Posterior cingulate gyrus (tissue), 11 donors: ENCODE measurements at places on chromosomes 2 and 18.

DNA sequence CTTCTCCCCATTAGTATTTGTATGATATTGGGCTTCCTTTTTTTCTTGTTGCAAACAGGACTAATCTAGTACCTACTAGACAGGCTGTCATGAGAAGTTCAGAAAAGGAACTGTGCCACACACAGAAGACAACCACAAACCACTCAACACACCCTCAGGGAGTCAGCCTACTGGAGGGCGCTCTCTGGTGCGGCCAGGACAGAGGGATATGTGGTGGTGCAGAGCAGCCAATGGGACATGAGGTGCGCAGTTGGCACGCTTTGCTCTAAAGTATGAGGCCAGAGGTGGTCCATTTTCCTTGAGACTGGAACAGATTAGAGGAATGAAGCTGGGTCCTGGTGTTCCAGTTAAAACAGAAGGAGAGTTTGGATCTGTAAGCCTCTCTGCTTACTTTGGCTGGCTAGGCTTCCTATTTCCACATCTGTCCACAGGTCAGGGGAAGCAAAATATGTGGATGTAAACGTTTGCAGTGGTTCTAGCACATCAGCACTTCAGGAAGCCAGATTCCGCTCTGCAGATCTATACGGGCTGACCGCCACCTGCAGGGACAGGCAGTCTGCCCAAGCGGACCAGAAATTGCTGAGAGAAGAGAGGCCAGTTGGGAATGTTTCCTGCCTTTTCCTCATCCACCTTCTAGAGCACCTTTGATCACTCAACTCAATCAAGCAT, 114.1 kb downstream of the GFPT1 start:
- no peak for DNase-seq

DNA sequence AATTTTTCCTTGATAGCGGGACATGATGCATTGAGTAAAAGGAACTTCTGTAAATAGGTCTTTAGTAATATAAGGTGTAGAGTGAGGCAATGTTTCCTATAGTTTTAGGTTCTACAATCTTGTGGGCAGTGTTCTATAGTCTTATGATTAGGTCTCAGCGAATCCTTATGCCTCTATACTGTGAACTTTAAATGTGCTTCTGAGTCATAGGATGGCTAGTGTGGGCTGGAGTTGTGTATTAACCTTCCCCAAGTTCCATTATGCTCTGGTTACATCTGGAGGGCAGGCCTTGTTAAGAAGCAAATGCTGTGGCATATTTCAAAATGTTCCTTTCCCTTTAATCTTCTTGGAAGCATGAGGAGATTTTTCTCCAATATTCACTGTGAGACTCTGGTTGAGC, 73.5 kb downstream of the ROCK2 start:
- DNase-seq: no peak

DNA sequence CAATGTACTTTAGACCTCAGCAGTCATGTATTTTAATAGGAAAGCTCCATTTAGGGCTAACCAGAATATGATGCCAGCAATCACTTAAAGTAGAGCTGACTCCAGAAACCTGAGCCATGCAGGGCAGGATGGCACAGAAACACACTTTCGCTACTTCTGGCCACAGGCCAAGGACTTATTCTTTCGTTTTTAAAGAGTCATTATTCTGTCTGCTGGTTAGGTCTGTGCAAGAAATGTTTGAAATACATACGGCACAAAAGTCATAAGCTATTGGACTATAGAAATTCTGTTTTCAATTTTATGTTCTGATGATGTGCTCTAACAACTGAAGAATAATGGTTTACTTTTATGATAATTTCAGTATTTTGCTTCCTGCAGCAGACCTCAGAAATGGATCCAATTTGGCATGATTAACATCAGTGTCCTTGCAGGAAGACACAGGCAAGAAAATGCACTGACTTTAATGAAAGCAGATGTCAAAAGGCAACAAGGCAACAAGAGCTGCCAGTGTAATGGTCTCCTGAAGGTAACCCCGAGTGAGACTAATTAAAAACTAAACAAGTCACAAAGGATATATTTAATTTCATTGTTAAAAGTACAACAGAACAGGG, 114.4 kb upstream of the CHRNA1 start:
- DNase-seq: no peak

DNA sequence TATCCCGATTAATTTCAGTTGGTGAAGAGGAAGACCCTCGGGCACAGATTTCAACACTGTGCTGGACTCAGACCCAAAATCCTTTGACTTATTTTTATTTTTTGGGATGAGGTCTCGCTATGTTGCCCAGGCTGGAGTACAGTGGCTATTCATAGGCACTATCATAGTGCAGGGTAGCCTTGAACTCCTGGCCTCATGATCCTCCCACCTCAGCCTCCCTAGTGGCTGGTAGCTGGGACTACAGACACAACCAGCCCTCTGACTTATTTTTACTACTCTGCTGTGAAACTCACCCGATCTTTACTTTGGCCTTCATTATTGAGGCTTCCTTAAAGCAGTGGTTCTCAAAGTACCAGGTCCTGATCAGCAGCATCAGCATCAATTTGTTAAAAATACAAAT, 18.2 kb upstream of the ADAM17 start:
- DNase-seq: no peak

DNA sequence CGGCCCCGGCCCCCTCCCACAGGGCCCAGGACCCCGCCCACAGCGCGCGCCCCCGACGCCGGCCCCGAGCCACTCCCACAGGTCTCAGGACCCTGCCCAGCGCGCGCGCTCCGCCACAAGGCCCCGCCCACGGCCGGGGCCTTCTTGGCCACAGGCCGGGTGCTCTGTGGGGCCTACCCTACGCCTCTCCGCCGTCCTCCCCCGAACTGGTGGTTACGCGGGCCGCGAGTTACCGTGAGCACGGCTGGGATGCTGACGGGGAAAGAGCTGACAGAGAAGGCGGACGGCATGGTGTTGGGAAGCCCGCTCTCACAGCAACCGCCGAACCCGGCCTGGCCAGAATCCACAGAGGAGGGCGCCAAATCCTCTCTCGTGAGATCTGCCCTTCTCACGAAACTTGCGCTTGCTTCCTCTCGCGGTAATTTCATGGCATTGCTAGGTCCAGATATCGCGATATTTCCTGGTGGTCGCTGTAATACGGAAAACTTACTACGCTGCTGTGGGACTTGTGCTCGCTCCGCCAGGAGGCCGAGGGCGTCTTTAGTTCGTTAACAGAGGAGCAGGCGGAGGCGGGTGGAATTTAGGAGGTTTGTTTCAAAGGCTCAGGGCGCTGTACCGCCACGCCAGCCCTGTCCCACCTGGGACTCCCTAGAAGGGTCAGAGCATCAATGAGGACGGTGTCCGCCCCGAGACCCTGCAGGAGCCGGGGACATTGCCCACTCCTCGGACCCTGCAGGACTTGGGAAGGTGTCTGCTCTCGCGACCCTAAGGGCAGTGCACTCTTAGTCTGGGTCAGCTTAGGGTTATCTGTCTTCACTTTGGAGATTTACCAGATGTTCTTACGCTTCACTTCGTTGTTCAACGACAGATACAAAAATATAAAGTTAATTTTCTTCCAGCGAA, at the start of gene TMEM18:
TSS of gene TMEM18 (minus strand) at position 351 of the 903 bp plus-strand sequence. CDS start at position 290, 61 bp downstream.
- DNase-seq: peak; percentile 87

DNA sequence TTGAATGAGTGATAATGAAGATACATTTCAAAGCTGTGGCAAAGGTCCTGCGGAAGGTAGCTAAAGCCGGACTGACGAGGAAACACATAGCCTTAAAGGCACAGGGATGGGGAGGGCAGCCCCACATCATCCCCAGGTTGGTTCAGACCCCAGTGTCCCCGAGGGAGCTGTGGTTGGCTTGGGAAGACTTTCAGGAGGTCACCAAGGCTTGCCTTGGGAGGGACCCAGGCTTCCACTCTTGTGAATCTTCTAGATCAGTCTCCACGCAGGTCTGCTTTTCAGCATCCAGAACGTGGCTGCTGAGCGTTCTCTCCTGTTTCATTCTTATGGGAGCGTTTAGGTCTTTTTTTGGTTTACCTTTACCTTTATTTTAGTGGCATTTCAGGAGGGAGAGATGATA, 16.8 kb downstream of the KIF1A start:
- DNase-seq: no peak

- DNase-seq: no peak
Observed at GRCh38 chr2:205086662-205087061, 541.4 kb downstream of the PARD3B start.

DNA sequence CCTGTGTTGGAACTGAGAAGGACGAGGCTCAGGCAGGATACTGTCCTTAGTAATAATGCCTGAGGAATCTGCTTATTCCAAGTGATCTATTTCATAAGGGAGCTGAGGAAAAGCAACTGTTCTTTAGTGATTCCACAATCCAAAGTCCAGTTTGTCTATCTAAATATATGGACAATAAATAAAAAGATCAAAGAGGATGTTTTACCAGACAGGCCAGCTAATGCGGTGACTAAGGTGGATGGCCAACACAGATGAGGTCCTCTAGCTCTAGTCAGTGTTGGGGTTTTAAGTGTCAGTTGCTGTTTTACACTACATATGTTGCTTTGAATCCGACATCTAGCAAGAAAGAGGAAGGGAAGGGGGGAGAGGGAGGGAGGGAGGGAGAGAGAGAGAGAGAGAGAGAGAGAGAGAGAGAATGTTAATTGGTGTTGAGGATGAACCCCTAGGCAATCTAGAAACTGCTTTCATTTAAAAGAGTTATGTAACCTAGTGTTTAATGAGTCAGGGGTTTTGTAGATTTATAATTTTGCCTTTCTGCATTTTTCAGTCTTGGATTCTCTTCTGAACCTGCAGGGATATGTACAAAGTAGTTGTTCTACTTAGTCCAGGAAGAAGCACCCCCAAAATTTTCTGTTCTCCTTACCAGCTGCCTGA, 27.0 kb upstream of the SCN1A start:
- DNase-seq: no peak

DNA sequence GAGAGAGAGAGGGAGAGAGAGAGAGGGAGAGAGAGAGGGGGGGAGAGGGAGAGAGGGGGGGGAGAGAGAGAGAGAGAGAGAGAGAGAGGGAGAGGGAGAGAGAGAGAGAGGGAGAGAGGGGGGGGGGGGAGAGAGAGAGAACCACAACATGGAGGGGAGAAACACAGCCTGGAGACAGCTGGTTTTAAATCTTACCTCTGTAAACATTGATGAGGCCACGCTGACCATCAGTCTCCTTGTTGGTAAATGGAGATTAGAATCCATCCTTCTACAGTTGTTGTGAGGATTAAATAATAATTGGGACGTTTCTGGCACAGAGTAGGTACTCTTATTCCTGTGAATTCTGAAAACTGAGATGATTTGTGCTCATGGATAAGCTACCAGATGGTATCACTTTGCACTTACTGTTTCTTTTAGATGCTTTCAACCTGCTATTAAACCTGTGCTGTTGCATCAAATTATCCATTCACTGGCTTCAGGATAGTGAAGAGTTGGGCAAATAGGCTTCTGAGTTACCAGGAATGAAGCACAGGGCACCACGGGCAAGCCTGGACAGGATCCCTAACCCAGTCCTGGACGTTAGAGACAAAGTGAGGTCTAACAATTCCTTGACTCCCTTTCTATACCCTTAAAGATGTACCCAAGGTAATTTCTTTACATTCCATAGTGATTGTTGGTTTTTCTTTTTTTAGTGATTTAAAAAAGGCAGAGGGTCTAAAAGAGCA, 318.1 kb downstream of the ZNF521 start:
- DNase-seq: no peak

DNA sequence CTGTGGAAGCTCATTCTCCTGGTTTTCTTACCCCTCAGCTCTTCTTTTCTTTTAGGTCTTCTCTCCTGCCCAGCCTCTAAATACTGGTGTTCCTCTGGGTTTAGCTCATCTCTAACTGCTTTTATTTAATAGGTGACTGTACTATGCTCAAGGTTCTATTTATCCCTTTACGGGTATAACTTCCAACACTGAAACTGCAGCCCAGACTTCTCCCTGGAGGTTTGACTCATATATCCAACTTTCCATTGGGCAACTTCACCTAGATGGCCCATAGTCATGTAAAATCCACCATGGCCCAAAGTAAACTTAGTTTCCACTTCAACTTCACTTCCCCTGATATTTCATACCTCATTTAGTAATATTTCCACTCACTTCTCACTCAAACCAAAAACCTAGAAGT, 273.1 kb downstream of the PLCL1 start:
- no peak for DNase-seq

DNA sequence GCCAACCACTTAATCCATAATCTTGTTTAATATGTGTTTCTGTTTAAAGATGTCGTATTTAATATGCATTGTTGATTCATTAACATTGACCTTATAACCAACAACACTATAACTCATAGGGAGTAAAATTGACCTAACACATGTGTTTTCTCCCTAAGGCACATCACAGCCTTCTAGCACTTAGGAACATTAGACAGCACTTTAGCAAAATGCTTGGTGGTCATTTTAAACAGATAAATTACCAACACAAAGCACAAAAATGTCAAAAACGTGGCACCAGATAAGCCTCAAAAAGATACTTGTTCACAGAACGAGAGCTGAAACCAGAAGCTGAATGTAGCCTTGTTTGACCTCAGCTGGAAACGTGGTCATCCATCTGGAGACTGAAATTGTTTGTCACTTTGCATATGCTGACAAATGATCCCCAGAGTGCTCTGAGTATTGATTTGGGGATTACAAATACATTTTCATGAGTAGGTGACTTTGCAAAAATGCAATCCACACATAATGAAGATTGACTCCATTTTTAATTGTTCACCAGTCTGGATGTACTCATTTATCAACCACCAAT, 139.2 kb downstream of the CCDC102B start:
- no peak for DNase-seq

- no peak for DNase-seq
Observed at GRCh38 chr2:98565286-98565860, 42.9 kb downstream of the COA5 start.

DNA sequence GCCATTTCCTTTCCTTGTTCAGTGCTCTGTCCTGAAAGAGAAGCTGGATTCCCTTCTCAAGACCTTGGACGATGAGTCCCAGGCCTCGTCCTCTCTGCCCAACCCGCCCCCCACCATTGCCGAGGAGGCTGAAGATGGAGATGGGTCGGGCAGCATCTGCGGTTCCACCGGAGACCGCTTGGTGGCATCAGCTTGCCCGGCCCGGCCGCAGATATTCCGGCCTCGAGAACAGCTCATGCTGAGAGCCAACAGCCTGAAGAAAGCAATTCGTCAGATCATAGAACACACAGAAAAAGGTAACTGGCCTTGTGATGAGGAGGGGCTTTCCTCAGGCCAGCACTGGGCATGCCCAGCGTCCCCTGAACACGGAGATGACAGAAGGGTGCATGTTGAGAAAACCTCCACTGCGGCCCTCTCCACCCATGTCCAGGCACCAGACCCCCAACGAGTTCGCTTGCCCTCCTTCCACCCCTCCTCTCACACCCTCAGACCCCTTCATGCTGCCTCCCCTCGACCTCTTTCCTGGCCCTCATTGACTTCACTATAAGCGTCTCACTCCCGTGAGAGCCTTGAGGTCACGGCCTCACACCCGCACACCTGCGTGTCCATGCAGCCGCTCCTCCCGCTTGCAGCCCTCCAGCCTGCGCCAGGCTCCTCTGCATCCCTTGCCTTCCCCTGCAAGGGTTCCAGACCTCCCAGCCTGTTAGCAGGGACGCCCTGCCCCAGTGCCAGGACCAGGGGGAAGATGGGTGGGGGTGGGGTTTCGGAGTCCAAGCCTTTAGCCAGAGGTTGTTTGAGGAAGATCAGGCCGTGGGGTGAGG, 95.0 kb downstream of the DGKD start:
- DNase-seq: peak; percentile 66

GRCh38 chr2:174694196-174694878, 69.9 kb downstream of the CHRNA1 start:
- DNase-seq: no peak
